ENCODE measurements at places on chromosomes 16 and 17.

GRCh38 chr16:70736465-70737376 is 50.9 kb upstream of the MTSS2 start:
- no peak for DNase-seq

DNA sequence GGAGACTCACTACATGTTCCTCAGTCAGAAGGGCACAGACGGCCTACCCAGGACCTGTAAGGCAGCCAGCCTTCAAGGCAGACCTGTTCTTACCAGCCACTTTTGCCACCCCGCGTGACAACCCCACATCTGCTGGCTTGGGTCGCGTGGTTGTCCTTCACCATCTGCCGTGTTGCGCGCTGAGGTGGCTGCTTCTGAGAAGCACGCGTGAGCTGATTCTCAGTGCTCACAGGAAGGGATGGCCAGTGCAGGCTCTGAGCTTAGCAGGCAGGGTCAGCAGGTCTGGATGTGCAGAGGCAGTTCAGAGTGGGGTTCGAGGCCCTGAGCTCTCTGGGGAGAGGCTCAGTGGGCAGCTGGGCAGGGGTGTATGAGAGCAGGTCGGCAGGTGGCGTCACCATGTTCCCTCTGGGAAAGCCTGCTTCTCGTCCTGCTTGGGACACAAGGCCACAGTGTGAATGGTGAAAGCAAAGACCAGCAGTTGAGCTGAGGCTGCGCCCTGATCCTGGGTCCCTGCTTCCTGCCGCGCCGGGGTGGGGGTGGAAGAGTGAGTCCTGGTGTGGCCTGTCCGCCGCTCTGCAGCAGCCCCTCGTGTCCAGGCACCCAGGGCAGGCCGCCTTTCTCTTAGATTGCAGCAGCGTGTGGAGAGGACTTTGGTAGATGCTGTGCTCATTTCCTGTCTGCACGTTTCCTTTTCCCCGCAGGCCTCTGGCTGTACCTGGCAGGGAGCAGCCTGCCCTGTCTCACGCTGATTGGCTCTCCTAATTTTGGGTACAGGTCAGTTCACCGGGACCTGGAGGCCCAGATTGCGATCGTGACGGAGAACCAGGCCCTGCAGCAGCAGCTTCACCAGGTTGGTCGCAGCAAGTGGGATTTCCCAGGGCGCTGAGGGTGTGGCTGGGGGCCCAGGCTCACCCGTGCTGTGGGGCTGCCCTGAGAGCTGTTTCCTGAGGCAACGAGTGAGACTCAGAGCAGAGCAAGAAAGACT is 36.0 kb downstream of the PGS1 start:
- DNase-seq, result no peak

DNA sequence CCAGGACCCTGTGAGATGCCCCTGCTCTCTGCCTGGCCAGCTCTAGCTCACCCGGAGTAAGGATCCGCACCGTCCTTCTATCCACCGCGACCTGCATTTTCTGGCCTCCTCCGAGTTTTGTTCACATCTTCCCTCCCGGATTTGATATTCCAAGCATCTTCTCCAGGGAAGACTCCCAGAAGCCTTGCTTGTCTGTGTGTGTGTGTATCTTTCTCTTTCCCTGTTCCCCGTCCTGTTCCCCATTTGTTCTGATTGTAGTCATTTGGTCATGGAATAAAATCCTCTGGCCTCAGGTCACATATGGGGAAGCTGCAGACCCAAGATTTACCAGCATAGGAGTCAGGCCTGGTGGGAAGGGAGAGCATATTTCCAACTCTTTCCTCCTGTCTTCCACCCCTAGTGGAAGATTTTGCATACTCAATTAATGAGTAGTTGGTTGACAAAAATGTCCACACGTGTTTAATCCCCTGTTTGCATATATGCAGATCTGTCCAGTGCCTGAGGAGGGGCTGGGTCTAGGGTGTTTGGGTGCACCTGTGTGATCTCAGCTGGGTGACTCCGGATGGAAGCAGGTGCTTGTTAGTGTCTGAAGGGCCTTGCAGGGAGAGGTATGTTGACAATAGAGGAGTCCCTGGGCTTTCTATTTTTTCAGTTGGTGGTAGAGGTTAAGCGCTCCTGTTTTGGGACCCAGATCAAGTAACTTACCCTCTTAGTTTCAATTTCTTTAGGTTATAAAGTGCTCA is 1.9 kb downstream of the PRAC1 start:
- DNase-seq, result no peak

- no peak for DNase-seq
Measured at GRCh38 chr17:571224-571623, 143.4 kb downstream of the VPS53 start.

- no peak for DNase-seq
Measured at GRCh38 chr16:87459833-87460232, 33.0 kb downstream of the ZCCHC14 start.

GRCh38 chr17:48558057-48558830 is 13.3 kb upstream of the HOXB2 start:
- no peak for DNase-seq

- DNase-seq, result no peak
Measured at GRCh38 chr16:20004931-20005330, 68.8 kb downstream of the GPR139 start.

GRCh38 chr17:68320311-68320865 is 29.1 kb downstream of the ARSG start:
- no peak for DNase-seq

GRCh38 chr16:47055136-47055885 is 81.8 kb upstream of the DNAJA2 start:
- no peak for DNase-seq

DNA sequence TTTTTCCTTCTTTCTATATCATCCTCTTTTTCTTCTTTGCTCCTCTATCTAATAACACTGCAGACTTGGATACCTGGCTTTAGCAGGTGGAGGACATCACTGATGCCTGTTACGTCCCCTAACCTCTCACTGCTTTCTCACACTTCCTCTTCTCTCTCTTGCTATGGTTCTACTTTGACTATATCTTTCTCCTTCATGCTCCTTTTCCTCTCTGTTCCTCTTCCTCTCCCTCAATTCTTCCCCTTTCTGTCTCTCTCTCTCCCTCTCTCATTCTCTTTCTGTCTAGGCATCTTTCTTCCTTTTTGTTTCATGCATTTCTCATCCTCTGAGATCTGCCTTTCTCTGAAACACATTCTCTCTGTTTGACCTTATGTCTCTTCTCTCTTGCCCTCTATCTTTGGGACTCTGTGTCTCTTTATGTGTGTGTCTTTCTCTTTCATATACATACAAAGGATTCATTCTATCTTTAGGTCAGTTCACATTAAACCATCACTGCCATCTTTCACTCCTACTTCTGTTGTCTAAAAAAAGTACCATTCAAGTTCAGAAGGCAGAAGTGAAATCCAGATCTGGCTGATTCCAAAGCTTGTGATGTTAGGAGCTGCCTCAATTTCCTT is 353.7 kb downstream of the SHISA9 start:
- DNase-seq, result no peak

GRCh38 chr16:16037521-16037920 is 88.1 kb downstream of the ABCC1 start:
- no peak for DNase-seq

DNA sequence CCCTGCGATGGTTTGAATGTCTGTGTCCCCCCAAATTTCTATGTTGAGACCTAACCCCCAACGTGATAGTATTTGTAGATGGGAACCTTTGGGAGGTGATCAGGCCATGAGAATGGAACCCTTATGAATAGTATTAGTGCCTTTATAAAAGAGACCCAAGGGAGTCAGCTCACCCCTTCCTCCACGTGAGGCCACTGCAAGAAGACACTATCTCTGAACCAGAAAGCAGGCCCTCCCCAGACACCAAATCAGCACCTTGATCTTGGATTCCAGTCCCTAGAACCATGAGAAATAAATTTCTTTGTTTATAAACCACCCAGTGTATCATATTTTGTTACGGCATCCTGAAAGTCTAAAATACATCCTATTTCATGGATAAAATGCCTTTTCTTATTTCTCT is 64.4 kb upstream of the LRRC37A3 start:
- DNase-seq, result no peak

- no peak for DNase-seq
Measured at GRCh38 chr17:32386844-32387243, 36.9 kb downstream of the ZNF207 start.

DNA sequence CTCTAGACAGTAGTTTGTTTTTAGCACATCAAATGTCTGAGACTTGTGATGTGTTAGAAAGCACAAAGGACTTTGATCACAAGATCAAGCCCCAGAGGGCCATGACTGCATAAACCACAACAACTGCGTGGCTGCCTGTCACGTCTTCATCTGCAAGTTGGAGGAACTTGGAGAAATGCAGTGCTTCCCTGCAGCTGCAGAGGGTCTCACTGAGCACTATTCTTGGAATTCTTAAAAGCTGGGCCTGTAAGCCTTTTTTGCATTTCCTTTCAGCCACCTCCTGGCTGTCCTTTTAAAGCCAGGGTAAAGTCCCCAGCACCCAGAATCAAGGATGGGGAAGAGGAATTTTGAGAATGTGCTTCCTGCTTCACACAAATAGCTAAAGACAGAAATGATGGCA is 431.3 kb downstream of the MAF start:
- DNase-seq, result no peak

DNA sequence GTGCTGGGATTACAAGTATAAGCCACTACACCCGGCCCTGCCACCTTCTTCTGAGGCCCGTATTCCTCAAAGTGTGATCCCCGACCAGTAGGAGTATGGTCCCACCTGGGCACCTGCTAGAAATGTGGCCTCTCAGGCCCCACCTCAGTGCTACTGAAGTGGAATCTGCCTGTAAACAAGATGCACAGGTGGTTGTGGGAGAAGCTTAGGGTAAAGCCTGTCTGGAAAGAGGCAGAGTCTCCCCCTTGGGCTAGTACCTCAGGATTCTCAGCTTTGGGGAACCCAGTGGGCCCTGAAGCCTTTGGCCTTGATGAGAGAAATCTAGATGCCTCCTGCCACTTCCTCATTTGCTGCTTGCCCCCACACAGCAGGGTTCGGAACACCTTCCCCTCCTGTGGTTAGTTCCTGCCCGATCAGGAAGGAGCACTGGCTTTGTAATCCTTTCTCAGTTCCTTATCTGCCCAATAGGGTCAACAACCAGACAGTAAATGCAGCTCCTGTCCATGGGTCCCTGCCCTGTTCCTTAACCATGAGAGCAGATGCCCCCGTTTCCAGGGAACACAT is 25.2 kb downstream of the TK2 start:
- no peak for DNase-seq

DNA sequence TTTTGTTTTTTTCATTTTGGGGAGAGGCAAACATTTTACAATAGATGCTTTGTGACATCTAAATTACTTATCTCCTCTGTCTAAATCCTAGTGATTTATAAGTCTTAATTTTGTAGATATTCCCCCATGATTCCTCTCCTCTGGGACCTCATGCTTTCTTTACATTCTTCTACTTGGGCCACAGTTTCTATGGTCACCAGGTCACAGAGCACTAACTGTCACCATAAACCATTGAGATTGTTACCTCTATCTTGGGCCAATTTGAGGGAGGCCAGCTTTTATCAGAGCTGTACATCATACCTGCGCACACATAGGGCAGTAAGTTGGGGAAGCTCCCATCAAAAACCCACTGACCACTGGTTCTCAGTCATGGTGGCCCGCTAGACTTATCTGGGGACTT is 582.1 kb upstream of the SALL1 start:
- no peak for DNase-seq

DNA sequence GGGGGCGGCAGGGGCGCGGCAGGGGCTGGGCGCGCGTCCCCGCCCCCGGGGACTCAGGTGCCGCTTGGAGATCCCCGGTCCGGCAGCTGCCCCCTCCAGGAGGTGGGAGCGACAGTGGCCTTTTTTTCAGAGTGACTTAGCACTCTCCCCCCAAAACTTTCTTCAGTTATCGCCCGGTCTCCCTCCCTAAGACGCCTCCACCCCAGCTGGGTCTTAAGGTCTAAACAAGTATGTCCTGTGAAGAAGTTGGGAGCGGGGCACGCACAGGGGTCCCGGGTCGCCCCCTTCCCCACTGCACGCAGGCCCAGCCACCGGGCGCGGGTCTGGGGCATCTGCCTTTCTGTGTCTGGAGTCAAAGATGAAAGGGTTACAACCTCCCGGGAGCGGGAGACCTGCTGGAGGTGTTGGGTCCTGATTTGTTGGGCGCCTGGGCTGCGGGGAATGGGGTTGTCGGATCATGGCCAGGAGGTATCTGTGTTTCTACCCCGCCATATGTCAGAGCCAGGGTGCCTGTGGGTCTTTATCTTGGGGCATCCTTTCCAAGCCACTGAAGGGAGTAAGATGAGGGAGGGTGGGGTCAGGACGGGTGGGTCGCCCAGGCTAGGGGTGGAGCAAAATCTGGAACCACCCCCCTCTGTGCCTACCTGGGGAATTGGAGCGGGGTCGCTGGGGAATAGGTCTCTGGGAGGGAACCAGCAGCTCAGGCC is 757 bp downstream of the FMNL1 start:
- no peak for DNase-seq

- no peak for DNase-seq
Measured at GRCh38 chr16:75733305-75734211, 7.3 kb upstream of the CPHXL start.

DNA sequence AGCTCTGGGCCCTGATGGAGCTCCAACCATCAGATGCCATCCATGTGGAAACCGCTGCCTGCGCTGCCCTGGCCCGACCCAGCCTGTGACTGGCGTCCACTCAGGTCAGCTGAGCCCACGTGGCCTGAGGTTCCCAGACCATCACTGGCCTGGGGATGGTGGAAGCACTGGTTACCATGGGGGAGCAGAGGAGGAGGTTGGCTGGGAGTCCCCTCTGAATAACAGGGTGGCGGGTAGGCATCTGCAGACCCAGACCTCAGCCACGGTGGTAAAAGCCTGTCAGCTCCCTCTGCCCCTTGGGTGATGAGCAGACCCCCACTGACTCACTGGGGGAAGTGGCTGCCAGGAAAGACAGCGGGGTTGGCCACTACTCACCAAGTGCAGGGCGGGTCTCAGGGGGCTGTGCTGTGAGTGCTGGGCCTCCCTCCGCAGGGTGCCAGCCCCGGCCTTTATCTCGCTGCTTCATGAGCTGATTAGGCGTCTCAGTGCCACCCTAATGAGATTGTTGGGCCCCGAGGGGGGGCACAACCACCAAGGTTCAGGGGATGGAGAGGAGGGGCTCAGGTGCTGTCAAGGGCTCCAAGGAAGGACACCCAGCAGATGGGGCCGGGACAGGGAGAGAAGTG is at the start of gene PDE6G:
Gene PDE6G (minus strand): TSS at position 425 of the 626 bp plus-strand sequence. CDS start 3,237 bp downstream, outside the sequence.
- no peak for DNase-seq

DNA sequence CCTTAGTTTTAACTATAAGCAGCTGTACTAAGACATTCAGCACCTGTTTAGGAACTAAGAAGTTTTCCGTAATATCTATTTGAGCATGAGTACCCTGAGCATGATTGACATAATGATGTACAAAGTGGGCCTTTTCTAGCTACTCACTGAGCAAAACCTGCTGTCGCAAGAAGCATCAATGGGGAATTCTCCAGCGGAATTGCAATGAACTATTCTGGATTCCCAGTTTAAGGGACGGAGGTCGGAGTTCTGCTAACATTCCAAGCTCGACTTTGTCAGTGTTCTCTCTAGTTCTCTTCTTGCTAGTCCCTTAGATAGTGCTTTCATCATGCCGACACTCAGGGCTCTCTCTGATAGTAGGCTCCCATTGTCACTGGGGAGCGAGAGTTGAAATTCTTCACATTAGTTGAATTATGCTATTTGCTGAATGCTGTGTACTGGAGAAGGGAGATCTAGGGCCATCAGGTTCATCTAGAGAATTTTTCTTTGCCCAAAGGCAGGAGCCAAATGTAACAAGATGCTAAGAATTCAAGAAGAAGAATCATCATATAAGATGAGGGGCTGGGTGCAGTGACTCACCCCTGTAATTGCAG is 40.2 kb upstream of the MYH2 start:
- DNase-seq, result no peak

GRCh38 chr17:42288803-42289610 is 709 bp downstream of the STAT5A start:
- no peak for DNase-seq
